ENCODE measurements at places on chromosomes 7 and 10. TPM values are rescaled to one million over a fixed set of nuclear protein-coding genes. Genes with fewer than 3 reads are reported as not detected.

GRCh38 chr10:98684019-98684899, 237.5 kb upstream of the HPS1 start:
- no peaks in the 10 kb centered on the region for H3K4me1 ChIP-seq
- no peak for DNase-seq
- H3K36me3 ChIP-seq = no peaks in the 10 kb centered on the region
- no peak overlapping the region for H3K27ac ChIP-seq
- H3K4me3 ChIP-seq = no peak overlapping the region

GRCh38 chr10:34959786-34960185, 130.4 kb downstream of the CUL2 start:
- no peak overlapping the region for H3K4me3 ChIP-seq
- H3K36me3 ChIP-seq = no peaks in the 10 kb centered on the region
- H3K27me3 ChIP-seq = no peaks in the 10 kb centered on the region
- H3K4me1 ChIP-seq = no peaks in the 10 kb centered on the region

FRMPD2 gene
- not detected for total RNA-seq

STK32C gene
- total RNA-seq = 6.6 TPM

RPA3 gene
- 29.9 TPM for total RNA-seq

DNA sequence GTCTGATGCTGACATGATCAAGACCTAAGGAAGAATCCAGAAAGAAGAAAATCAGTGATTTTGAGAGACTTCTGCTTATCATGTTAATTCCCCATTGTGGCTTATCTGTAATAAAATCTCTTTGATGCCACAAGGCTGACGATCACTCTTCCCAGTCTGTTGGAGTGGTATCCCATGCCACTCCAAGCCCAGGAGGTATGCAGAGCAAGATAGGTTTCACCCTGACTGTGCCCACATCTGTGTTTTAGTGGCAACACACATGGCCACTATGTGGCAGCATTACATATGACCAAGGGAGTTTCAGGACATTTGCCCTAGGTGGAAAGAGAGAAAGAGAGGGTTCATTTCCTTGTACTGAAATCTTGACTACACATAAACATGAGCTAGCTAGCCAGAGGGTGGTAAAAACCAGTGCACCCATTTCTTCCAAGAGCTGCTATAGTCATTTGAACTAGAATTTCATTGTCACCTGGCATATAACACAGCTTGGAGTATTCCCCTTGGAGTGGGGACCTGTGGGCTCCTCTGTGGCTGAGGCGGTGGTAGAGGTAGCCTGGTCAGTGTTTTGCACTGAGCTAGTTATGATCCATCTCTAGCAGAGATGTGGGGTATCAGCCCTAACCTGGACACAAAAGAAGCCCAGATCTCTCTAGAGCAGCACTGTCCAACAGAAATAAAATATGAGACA, 20.8 kb downstream of the LAMB4 start:
- H3K27ac ChIP-seq = no peak overlapping the region
- H3K36me3 ChIP-seq = no peaks in the 10 kb centered on the region
- H3K4me1 ChIP-seq = no peaks in the 10 kb centered on the region

- H3K4me1 ChIP-seq = no peaks in the 10 kb centered on the region
- no peak overlapping the region for H3K4me3 ChIP-seq
- no peaks in the 10 kb centered on the region for H3K27me3 ChIP-seq
- no peaks in the 10 kb centered on the region for H3K36me3 ChIP-seq
- H3K27ac ChIP-seq = no peak overlapping the region
- DNase-seq = peak; percentile 13
Measured at GRCh38 chr10:78937800-78938694, 130.7 kb upstream of the ZMIZ1 start.

GRCh38 chr7:25864511-25864910, 287.5 kb upstream of the NFE2L3 start:
- peaks cover 12% of the 10 kb centered on the region for H3K4me1 ChIP-seq
- H3K4me3 ChIP-seq = no peak overlapping the region
- DNase-seq = no peak
- H3K27ac ChIP-seq = no peak overlapping the region
- no peaks in the 10 kb centered on the region for H3K36me3 ChIP-seq

GNAT3 gene
- not detected for total RNA-seq

- H3K27ac ChIP-seq = no peak overlapping the region
- H3K4me3 ChIP-seq = no peak overlapping the region
- H3K27me3 ChIP-seq = no peaks in the 10 kb centered on the region
- H3K36me3 ChIP-seq = no peaks in the 10 kb centered on the region
- no peaks in the 10 kb centered on the region for H3K4me1 ChIP-seq
- DNase-seq = no peak
Measured at GRCh38 chr7:41131956-41132355, 570.9 kb downstream of the INHBA start.

GRCh38 chr7:150957133-150958020, 20.7 kb downstream of the KCNH2 start:
- H3K27ac ChIP-seq = no peak overlapping the region
- no peak for DNase-seq
- H3K4me1 ChIP-seq = no peaks in the 10 kb centered on the region
- H3K27me3 ChIP-seq = peaks cover 5% of the 10 kb centered on the region
- no peak overlapping the region for H3K4me3 ChIP-seq
- no peaks in the 10 kb centered on the region for H3K36me3 ChIP-seq

DNA sequence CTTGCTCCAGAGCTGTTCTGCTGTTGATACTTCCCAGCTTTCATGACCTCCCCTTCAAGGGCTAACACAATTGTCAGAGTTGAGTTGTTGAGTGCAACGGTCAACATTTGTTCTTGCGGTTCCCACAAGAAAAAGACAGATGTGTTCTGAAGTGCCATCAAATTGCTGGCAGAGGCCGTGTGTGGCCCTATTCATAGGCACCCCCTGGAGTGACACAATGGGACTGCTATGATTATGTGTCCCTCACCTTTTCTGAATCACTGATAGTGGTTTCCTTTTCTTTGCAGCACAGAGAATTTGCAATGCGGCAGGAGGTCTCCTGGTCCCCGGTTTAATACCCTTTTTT, 5.8 kb upstream of the IGFBP1 start:
- H3K36me3 ChIP-seq = no peaks in the 10 kb centered on the region
- no peaks in the 10 kb centered on the region for H3K4me1 ChIP-seq
- H3K4me3 ChIP-seq = no peak overlapping the region
- peaks cover 3% of the 10 kb centered on the region for H3K27me3 ChIP-seq

OPN4 gene
- not detected for total RNA-seq

DNA sequence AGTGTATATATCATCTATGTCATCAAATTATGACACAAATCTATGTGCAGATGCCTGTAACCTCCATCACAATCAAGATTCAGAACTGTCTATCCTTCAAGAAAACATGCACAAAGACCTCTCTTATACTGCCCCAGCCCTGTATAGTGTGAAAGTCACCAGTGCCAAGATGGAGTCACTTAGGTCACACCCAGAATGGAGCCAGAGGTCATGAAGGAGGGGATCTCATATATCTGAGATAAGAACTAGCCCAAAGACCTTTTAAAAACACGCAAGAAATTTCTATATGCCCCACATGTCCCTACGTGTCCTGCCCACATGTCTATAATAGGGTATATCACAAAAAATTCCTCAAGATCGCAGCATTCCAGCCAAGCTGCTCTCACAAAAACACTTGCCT, 20.1 kb upstream of the GATAD1 start:
- H3K4me3 ChIP-seq = no peak overlapping the region
- H3K36me3 ChIP-seq = no peaks in the 10 kb centered on the region
- H3K27me3 ChIP-seq = peaks cover 3% of the 10 kb centered on the region
- peaks cover 9% of the 10 kb centered on the region for H3K4me1 ChIP-seq
- no peak overlapping the region for H3K27ac ChIP-seq
- no peak for DNase-seq

Measured in CD4-positive, CD25-positive, alpha-beta regulatory T cell (primary cell).